ENCODE measurements at places on chromosomes 7 and 10.

- no peak for DNase-seq
Measured at GRCh38 chr7:48959676-48960075, 35.3 kb downstream of the CDC14C start.

- DNase-seq, result no peak
Measured at GRCh38 chr7:121931149-121931902, 58.4 kb downstream of the PTPRZ1 start.

- no peak for DNase-seq
Measured at GRCh38 chr7:4074994-4075393, 607.1 kb upstream of the FOXK1 start.

DNA sequence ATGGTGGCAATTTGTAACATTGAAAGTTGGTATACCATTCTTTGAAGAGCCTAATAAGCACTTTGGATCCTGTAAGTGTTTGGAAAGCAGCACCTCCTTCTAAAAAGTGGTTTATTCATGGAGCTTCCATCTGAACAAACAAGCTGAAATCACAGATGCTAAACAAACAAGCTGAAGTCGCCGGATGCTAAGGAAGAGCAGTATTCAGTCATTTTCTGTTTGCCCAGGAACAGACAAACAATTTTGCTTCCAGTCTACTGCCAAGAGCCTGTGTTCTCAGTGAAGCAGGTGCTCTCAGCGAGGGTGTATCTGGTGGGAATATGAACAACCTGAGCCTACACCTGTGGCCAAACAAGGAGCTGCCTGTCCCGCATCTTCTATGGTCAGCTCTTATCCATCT, 6.3 kb downstream of the COL28A1 start:
- no peak for DNase-seq

- no peak for DNase-seq
Measured at GRCh38 chr10:11909618-11910017, 86.5 kb downstream of the PROSER2 start.
